ENCODE measurements at places on chromosomes 2 and 18. TPM values are rescaled to one million over a fixed set of nuclear protein-coding genes. Genes with fewer than 3 reads are reported as not detected.

DNA sequence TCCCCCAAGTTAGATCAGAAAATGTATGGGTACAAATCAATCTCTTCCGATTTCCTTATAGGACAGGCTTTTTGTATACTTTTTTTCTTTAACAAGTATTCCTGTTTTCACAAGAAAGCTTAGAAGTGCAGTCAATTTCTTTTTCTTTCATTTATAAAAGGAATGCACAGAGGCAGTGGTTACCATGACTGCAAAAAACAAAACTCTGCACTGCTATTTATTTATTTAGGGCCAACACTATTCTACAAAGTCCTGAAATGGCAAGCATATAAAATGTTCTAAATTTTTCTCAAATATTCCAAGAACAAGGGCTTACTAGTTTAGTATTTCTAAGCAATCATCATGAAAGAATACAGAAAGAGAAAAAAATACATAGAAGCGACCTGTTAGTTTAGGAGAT is 22.2 kb downstream of the ATAD2B start:
- DNase-seq: no peak

DNA sequence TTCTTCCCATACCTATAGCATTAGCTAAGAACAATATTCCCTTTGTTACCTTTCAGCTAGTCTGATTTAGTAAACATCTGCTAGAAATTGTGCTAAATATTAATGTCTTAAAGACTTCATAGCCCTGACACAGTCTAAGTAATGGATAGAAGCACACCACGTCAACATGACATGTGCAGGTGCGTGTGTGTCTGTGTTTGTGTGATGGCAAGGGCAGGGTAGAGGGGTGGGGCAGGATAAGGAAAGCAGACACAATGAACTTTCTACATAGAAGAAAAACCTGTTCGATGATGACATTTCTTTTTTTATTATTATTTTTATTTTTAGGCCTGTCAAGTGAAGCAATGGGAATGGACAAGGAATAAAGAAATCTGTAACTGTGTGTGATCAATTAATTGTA is 223.3 kb downstream of the NOL4 start:
- peak; percentile 48 for DNase-seq

DNA sequence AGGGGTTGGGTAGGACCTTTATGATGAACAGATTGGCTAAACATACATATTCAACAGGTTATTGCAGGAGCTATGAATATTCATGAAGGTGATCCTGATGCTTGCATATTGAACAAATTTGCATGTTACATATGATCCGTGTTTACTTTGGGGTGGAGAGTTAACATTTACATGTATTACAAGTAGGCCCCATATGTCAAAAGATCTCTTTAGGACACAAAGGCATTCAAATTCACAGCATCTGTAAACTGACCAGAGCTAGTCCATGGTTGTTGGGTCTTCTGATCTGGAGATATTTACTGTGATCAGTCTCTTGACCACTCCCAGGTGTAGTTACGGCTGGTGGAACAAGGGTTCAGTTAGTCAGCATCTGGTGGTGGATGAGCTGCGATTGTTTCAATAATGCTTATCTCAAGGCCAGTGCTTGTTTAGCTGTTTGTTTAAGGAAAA is 80.4 kb downstream of the PMAIP1 start:
- DNase-seq: no peak

DNA sequence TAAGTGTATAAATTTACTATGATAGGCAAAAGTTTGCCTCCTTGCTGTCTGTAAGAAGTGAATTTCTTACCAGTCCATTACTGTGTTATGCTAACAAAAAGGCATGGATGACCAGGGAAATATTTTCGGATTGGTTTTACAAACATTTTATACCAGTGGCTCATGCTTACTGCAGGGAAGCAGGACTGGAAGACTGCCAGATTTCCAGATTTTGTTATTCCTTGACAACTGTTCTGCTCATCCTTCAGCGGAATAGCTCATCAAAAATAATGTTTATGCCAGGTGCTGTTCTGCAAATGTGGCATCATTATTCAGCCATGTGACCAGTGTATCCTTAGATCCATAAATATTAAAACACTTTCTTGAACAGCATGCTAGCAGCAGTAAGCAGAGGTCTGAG is 40.4 kb upstream of the NETO1 start:
- DNase-seq: no peak

DNA sequence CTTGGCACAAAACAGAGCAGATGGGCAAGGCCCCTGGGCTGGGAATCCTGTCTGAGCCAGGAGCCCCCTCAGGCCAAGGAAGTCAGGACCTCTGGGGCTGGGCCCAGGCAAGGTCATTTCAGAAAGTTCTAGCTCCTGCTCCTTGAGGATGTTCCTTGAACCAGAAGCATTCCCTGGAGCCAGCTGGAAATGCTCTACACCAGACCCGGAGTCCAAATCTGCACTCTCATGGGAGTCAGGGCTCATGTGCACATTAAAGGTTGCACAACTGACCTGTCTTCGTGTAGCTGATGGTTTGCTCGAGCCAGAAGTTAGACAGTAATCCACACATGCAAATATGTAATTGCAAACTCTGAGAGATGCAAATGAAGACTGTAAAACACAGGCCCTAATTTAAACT is 18.0 kb downstream of the PARD6G start:
- no peak for DNase-seq

- no peak for DNase-seq
Measured at GRCh38 chr18:45588376-45589355, 26.6 kb upstream of the SLC14A2 start.

GRCh38 chr18:74714791-74715190 is 117.1 kb downstream of the ZNF407 start:
- no peak for DNase-seq

GRCh38 chr18:57141208-57142129 is 5.4 kb upstream of the BOD1L2 start:
- no peak for DNase-seq

DNA sequence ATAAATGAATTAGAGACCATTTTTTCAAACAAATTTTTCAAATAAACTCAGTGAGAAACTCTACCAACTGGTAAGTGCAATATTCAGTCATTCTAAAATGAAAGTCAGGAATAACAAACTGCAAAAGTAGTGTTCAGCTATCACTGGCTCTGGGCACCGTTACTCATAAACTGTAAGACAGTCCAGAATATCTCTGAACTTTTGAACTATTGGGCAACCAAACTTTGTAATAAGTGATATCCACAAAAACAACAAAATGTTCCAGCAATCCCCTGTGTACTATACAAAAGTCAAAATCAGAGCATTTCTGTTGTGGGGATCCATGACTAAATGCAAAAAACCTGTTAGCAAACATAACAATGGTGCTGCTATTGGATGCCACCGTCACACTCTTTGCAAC is 56.3 kb downstream of the SLC25A12 start:
- no peak for DNase-seq

The RDH14 gene
- total RNA-seq: 17.7 TPM

The SDC1 gene
- 25.6 TPM for total RNA-seq

The SERPINB13 gene
- total RNA-seq: not detected

The PDE11A gene
- 1.7 TPM for total RNA-seq

Measured in Peyer's patch (tissue), 4 donors.